Activated CD8-positive, alpha-beta memory T cell treated with anti-CD3 and anti-CD28 coated beads for 48 hours (primary cell): ENCODE measurements at places on chromosomes 4 and X.

- no peak for DNase-seq
Observed at GRCh38 chrX:16559206-16559619, 90.7 kb upstream of the S100G start.

GRCh38 chr4:156137679-156138473 lies 184.2 kb upstream of the CTSO start:
- DNase-seq: no peak

DNA sequence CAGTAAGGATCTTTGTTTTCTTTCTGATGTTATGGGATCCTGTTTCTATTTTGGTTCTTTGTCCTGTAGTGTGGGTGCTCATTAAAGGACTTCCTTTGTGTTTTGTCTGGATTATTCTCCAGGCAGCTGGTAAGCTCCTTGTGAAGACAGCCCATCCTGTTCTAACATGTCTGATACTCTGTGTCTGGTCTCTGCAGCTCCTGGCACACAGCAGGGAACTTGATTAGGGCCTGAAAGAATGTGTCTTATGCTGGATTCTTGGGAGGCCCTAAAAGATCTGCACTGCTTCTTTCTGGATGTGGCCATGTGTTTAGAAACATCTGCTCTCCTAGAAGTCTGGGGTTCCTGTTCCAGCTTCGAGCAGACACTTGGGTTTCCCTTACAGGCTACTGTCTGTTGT lies 38.1 kb upstream of the ATXN3L start:
- no peak for DNase-seq

GRCh38 chrX:154333837-154334271 lies 38.3 kb downstream of the TKTL1 start:
- no peak for DNase-seq

DNA sequence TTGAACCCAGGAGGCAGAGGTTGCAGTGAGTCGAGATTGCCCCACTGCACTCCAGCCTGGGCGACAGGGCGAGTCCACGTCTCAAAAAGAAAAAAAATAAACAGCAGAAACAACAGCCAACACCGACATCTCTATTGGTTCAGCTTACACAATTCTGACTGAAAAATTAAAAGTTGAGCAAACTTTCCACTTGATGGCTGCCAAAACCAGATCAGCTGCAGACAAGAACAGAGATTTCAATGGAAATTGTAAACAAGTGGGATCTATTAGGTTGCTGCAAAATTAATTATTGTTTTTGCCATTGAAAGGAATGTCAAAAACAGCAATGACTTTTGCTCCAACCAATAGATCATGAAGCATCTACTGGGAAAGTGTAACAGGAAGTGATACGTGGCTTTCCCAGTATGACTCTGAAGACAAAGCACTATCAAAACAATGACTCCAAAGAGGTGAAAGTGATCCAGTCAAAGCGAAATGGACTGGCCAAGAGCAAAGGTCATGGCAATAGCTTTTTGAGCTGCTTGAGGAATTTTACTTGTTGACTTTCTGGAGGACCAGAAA lies 26.3 kb downstream of the UPF3B start:
- DNase-seq: no peak

DNA sequence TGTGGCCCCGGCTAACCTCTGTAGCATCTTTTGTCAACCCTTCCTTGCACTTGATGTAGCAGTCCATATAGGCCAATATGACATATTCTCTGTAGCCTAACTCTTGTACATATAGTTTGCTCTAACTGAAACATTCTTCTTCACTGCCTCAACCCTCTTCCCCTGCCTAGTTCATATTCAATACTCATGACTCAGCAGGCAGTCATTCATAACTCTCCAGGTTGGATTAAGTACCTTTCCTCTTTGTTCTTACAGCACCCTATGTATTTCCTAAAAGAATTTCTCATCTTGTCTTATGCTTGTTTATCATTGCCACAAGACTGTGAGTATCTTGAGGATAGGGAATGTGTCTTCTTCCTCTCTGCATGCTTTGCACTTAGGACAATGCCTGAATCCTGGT lies 76.9 kb downstream of the TMLHE start:
- DNase-seq: no peak

- DNase-seq: no peak
Observed at GRCh38 chr4:74098427-74098994, 484 bp downstream of the CXCL2 start.

- no peak for DNase-seq
Observed at GRCh38 chr4:33062155-33062806, 2342.1 kb downstream of the PCDH7 start.

- DNase-seq: no peak
Observed at GRCh38 chrX:14291666-14292500, 237.5 kb upstream of the GLRA2 start.

- no peak for DNase-seq
Observed at GRCh38 chr4:25113915-25114904, 46.0 kb downstream of the SEPSECS start.

DNA sequence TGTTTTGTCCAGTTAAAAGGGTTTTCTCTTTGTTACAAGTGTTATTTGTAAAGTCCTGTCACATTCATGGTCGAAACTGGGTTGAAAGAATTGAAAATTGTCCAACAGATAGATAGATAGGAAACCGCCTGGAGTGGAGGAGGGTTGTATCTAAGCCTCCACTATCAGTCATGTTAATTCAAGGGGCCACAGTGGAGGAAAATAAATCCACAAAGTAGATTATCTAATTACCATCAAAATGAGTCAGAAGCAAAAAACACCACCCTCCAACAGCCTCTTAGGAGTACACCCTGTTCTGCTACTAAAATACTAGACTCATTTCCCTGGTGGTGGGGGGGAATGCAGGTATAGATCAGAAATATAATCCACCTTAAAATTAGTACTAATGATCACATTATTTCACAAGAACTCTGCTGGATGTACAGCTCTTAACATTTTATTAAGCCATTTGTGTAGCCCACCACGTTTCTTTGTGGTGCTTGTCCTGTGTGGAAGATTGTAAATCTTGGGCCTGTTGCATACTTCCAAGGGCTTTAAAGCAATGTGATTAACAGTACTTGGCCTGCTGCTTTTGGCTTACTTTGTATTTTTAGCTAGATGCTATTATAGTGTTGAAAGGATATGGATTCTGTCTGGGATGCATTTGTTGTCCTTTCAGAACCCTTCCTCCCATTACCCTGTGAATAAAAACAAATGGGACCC lies 26.8 kb downstream of the RBBP7 start:
- no peak for DNase-seq

DNA sequence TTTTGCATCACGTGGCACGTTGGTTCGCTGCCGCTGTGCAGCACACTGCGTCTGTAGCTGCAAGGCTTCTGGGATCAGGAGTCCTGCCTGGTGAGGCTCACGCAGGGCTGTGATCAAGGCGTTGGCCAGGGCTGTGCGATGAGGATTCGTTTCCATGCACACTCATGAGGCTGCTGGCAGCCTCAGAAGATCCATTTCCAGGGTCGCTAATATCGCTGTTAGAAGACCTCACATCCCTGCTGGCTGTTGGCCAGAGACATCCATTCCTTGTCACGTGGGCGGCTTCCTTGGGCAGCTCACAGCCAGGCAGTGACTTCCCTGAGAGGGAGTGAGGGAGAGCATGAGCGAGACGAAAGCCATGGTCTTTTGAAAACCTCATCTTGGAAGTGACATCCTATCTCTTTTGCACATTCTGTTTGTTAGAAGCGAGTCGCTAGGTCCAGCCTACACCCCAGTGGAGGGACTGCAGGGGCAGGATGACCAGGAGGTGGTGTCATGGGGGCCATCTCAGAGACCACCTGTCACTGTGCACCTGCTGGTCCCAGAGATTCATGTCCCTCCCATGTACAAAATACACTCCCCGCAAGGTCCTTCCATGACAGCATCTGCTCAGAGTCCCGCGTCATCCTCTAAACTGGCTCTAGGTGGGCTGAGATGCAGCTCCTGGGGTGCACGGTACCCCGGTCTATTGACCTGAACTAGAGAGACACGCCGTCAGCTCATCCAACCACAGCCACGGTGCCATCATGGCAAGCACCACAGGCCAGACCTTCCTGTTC lies 12.2 kb downstream of the RGS12 start:
- no peak for DNase-seq

DNA sequence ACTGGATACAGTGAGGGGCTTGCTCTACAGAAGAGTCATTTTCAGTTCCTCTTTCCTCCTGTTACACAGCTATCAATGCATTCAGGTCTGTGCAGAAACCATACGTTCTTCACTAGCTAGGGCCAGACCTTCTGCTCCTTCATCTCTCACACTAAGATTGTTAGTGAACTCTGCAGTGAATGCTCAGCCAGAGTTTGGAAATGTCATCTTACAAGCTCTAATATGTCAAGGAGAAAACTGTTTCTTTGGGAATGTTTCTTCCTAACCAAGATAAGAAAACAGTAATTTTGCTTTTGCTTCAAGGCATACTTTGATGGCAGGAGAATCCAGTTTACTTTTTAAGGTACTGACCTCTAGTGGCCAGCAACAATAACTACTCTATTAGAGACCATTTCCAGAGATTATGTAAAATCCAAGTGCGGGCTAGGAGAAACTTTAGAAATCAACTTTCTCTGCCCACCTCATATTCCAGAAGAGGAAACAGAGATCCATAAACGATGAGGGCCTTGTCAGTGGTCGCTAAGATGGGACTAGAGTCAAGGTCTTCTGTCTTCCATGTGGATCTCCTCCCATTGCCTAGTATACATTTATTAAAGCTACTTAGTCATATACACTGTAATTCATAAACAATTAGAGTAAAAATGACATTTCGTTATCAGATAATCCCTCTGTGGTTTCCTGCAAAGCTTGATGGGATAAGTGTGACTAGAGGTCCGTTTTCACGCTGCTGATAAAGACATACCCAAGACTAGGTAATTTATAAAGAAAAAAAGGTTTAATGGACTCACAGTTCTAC lies 12.1 kb upstream of the CC2D2A start:
- no peak for DNase-seq

DNA sequence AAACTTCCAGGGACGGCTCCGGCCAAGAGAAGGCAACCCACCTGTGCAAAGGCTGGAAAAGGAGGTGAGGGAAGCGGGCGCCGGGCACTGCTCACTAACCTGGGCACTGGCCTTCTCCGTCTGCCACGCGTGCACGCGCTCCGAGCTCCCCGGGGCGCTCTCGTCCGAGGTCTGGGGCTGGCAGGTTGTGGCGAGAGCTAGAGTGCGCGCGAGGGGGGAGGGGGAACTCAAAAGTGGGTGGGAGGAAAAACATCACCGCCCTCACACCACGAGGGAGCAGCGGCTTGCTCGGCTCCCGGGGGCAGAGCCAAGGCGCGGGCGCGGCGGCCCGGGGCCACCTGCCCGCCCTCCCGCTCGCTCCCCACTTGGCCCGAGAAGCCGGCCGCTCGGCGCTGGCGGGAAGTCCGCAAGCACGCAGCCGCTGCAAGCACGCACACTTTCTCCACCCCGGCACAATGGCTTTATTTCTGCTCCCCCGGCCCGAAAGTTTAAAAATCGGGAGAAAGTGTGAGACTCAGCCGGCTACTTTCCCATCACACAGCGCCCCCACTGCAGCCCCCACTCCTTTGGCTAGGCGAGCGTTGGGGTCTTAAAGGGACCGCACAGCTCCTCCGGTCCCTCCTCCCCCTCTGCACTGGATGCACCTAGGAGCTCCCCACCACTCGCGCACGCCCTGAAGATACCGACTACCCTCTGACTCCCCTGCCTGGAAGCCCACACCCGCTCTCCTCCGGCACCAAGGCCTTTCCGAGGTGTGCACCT lies at the start of gene CHRDL1:
TSS of gene CHRDL1 (minus strand) at position 173 of the 762 bp plus-strand sequence. CDS start 3,636 bp downstream, outside the sequence.
- no peak for DNase-seq

- peak; percentile 29 for DNase-seq
Observed at GRCh38 chr4:242121-242848, 63.0 kb downstream of the ZNF732 start.

DNA sequence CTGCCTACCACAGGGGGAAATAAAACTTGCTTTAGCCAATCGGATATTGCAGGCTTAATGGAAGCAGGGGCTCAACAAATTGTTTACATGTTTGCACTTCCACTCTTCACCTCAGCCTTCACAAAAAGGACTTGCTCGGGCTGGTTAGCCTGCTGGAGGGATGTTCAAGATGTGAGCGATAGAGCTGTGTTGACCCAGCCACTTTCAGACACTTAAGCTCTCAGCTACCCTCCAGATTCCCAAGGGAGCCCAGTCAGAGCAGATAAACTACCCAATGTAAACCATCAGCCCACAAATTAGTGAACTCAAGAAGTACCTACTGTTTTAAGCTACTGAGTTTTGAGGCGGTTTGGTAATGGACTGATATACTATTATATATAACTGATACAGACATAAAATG lies 508.4 kb upstream of the FTHL17 start:
- DNase-seq: no peak

- DNase-seq: no peak
Observed at GRCh38 chrX:124747295-124747694, 400.9 kb downstream of the SH2D1A start.
